Karpas-422 (cell line): ENCODE measurements at places on chromosomes 12 and 14. TPM values are rescaled to one million over a fixed set of nuclear protein-coding genes. Genes with fewer than 3 reads are reported as not detected.

KLHL33 gene
- not detected in 2 replicates for total RNA-seq

PSME2 gene
- 469 and 536 TPM in 2 replicates for total RNA-seq

PPP2R5E gene
- total RNA-seq: 25.6 and 58.3 TPM in 2 replicates

TTLL5 gene
- 28.6 and 53.7 TPM in 2 replicates for total RNA-seq

CCDC184 gene
- 1.2 and 2.5 TPM in 2 replicates for total RNA-seq

MIPOL1 gene
- total RNA-seq: not detected in 2 replicates

TAS2R31 gene
- total RNA-seq: 9.5 and 18.0 TPM in 2 replicates
